ENCODE measurements at places on chromosomes 6 and 20.

DNA sequence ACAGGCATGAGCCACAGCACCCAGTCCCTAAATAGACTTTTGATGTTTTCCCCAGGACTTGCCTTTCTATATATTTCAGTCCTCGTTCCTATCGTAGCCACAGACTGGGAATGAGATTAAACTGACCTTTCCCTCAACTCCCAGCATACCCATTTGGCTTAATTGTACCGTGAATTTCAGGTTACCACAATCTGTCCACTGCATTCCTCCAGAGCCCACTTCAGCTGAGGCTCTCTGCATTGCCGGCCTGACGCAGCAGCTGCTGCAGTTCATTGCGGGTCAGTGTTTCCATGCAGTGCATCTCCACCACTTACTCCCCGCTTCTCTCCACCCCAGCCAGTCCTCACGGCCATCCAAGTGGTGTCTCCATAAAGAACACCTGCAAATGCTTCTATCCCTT is 103.1 kb upstream of the RIN2 start:
- DNase-seq: no peak

GRCh38 chr6:91796603-91797002 is 1209.7 kb upstream of the MAP3K7 start:
- DNase-seq: no peak

DNA sequence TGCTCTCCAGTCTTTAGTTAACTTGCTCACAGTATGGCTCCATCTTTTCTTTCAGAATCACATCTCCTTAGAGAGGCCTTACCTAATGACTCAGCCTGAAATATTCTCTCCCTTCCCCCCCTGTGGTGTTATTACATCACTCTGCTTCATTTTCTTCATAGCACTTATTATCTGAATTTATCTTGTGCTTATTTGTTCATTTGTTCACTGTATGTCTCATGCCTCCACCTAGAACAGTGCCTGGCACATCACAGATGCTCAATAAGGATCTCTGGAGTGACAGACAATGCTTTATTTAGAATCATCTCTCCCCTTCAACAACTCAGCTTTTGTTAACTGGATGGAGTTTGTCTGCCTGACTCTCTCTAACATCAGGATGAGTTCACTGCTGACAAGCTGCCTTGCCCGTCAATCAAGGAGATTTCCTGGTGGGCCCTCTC is 96.6 kb upstream of the MAN1A1 start:
- no peak for DNase-seq

DNA sequence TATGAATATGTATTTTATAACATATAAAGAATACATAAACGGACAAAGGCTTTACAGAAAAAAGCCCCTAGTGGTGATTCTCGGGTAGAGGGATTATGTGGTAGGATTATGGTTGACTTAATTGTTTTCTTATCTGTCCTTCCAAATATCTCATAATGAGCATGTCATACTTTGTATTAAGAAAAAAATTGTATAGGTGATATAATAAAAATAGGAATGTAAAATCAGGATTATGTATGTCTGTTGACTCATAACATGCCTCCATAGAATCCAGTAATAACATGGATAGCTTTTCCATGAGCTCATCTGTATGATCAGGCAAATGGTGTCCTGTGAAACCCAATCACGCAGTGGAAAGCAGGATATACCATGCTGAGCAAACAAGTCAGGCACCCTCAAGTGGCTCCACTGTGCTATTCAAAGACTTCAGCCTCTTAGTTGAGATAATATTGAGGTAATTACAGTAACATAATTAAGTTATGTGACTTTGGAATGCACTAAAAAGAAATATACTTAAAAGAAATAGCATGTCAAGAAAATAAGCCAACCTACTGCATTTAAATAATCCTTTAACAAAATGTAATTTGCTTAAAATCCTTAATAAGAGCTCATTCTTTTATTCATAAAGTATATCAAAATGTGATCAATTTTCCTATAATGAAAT is 39.6 kb upstream of the PRELID3B start:
- DNase-seq: no peak

DNA sequence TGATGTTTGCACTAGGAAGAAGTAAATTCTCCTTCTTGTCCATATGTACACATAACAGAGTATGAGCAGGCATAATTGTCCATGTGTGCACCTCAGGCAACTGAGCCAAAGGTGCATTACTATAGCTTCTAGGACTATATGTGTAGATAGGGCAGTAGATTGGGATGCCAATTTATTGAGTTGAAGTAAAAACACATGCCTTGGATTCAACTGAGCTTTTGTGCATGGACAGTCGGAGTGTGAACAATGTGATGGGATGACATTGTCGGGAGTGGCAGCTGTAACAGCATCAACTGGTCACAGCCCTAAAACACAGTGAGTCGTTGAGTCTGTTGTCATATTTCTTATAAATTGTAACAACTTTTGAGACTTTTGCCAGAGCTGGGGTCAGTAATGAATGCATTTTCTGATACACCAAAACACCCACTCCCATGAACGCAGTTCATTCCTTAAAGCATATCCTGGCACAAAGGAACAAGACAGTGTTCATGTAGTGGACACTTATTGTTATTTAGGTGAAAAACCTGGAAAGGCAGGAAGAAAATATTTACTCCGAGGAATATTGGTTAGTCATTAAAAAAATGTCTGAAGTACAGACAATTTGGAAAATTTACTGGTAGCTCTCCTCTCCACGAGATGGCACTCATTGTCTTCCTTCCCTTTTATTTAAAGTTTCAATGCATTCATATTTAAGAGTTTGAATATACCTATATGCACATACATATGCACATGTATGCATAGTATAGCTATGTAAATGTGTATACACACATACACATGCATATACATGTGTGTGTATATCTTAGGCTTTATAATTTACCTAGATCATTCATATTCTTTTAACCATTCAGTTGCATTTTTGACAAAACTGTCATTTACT is 302.0 kb upstream of the STXBP5 start:
- no peak for DNase-seq

DNA sequence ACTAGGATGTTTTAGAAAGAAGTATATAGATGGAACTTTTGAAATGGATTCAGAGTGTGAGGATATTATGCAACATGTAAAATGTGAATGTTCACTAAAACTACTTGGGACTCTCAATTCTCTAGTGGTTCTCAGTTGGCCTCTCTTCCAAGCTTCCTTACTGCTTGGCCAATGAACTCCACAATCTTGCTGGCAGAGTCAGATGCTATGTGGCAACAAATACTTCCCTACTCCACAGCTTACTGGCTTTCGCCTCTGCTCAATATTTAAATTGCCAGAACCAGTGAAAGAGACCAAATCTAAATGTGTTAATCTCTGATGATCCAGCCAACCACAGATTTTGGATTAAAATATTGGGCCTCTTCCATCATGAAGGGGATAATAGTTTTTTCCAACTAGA is 138.4 kb downstream of the HTR1B start:
- DNase-seq: no peak

- DNase-seq: no peak
Measured at GRCh38 chr6:88605271-88605670, 358.1 kb downstream of the RNGTT start.

DNA sequence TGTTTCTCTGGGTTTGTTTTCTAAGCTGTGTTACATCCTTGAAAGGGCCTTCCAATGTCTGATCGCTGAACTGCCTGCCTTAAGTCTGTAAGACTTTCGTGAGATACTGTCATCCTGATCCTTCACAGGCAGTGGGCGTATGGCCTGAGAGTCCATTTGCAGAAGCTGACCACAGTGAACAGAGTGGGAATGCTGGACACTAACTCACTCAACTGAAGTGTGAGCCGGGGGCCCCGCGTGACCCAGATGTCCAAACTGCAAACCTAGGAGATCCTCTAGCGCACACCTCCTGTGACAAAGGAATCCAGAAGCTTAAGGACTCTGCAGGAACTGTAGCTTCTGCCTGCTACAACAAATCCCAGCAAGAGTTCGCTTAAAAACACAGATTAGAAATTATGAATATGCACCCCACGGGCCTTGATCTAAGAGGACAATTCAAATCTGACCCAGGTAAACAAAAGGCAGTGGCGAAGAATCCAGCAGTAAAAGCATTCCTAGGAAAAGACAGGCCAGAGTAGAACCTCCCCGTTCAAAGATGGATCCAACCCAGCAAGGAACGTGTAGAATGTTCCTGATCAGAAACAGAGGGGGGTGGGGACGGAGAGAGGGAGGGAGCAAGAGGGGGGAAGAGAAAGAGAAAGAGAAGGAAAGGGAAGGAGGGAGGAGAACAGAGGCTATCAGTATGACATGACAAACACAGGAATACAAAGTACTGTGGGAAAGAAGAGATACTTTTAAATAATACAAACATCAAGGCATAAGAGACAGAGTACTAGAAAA is 135.0 kb upstream of the AFDN start:
- no peak for DNase-seq

DNA sequence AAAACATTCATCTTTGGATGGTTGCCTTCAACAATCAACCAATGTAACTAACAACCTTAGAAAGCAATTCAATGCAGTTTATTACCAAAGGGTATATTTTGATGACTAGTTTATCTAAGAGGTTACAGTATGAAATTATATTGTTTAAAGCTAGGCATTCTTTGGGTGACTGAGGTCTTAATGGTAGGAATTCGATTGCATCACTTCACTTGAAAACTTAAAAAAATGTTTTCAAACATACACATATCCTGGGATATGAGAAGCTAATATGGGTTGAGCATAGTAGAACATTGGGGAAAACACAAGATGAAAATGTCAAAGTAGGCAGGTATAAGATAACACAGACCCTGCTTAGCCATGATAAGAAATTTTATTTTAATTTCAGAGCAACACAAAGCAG is 144.6 kb upstream of the BMP5 start:
- DNase-seq: no peak

- no peak for DNase-seq
Measured at GRCh38 chr6:39366931-39367618, 44.6 kb upstream of the KCNK16 start.

GRCh38 chr20:58623579-58624473 is 27.3 kb upstream of the STX16 start:
- DNase-seq: no peak

GRCh38 chr6:27650620-27651370 is 177.9 kb upstream of the ZNF184 start:
- DNase-seq: no peak

DNA sequence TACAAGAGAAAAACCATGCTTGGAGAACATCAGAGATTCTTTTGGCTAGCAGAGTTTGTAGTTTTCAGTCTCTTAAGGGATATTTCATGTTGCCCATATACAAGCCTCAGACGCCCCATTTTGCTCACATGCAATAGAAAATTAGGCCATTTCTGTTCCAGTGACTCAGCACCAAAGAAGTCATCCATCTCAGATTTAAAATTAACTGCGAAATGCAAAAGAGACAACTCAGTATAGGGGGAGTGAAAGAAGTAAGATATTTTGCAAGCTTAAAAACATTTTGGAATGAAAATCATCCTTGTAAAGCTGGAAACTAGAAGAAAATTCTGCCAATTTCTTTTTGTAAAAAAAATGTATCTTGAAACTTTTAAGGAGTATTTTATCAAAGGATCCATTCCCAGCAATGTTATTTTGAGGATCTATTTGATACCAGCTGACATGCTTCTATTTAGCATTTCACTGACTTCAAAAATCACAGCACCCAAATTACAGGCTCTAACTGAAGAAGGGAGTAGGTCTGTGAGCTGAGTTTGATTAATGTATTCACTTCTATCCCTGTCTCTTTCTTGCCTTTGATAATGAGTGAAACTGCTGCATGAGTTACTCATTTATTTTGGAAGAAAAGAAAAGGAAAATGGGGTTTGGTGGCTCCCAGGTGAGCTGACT is 223.7 kb upstream of the SULF2 start:
- no peak for DNase-seq

DNA sequence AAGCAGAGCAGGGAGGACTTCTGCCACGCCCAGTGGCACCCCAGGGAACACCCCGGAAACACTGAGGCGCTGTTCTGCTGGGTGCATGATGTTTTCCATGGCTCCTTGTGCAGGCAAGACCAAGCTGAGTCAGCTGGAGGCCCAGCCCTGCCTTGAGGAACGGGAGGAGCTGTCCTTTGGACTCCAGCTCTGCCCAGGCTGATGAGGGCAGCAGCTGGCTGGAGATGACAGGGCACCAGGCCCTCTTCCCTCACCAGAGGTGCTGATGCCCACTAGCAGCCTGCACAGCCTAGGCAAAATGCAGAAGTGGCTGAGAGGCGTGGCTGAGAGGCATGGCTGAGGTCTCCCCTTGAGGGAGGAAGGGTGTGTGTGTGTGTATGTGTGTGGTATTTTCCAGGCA is 2.4 kb downstream of the C6orf132 start:
- no peak for DNase-seq

DNA sequence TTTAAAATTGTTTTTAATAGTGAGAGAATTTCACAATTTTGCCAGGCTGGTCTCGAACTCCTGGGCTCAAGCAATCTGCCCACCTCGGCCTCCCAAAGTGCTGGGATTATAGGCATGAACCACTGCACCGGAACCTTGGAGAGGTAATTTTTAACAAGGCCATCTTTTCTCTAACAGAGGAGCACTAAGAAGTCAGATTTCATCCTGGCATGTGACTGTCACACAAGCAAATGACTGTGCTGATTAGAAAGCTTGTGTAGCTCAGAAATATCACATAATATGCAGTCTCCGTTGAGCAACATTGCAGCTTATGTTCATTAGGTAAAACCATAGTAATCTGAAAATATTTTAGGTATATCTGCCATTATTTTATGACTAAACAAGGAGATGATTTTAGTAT is 156.0 kb downstream of the CCDC170 start:
- no peak for DNase-seq

GRCh38 chr20:46826343-46826984 is 68.2 kb upstream of the EYA2 start:
- DNase-seq: no peak

DNA sequence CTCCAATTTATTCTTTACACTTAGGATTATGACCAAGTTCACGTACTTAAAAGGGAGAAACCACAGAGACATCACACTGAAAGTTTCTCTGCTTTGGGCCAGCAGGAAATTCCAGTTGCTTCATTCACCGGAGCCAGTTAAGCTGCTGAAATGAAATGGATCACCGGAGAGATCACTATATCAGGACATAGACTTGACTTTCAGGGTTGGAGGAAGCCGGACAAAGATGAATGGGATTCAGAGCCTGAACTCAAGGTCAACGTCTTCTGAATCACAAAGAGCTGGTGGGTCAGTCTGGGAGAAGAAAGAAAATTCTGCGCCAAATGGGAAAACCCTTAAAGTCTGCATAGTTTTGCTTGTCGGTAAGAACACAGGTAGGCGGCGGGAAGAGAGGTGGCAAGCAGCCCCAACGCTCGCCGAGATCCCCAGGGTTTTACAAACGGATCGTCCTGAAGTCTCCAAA is 81.9 kb upstream of the CCDC28A start:
- no peak for DNase-seq

DNA sequence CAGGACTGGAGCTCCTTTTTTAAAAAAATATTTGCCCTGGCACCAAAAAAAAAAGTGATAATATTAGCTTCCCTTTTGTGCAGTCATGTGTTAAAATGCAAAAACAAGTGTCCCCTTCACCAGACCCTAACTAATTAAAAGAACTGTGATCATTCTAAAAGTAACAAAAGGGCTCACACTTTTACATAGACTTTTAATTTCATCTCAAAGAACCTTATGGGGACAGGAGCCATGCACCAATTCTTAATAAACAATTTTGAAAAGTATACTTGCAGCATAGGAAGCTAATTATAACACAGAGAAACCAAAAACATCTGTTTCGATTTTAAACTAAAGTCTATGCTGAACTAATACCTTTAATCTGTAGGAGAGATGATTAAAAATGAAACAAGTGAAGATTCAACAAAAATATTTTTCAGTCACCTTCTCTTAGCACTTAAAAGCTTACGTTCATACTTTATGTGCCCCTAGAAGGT is 17.3 kb downstream of the STX7 start:
- no peak for DNase-seq

Measured in esophagus squamous epithelium (tissue), 5 donors.